ENCODE measurements at places on chromosomes 16 and 17.

DNA sequence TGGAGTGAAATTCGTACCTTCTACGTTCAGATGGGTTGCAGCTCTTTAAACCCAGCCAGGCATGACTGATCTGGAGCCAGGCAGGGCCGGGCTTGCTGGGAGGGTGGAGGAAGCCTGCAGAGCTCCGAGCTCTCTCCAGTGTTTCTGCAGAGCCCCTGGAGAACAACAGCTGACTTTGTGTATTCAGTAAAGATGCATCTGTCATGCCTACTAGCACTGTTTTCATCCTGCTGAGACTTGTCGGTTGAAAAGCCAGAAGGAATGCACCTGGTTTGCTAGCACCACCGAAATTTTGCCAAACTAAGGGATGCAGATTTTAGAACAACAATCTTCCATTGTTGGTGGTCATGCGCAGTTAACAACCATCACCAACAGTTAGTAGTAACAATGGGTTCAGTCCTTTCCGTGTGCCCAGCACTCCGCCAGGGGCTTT is 22.4 kb upstream of the SCNN1B start:
- no peak for DNase-seq

GRCh38 chr17:60231234-60231633 is 81.5 kb downstream of the CA4 start:
- DNase-seq: no peak

DNA sequence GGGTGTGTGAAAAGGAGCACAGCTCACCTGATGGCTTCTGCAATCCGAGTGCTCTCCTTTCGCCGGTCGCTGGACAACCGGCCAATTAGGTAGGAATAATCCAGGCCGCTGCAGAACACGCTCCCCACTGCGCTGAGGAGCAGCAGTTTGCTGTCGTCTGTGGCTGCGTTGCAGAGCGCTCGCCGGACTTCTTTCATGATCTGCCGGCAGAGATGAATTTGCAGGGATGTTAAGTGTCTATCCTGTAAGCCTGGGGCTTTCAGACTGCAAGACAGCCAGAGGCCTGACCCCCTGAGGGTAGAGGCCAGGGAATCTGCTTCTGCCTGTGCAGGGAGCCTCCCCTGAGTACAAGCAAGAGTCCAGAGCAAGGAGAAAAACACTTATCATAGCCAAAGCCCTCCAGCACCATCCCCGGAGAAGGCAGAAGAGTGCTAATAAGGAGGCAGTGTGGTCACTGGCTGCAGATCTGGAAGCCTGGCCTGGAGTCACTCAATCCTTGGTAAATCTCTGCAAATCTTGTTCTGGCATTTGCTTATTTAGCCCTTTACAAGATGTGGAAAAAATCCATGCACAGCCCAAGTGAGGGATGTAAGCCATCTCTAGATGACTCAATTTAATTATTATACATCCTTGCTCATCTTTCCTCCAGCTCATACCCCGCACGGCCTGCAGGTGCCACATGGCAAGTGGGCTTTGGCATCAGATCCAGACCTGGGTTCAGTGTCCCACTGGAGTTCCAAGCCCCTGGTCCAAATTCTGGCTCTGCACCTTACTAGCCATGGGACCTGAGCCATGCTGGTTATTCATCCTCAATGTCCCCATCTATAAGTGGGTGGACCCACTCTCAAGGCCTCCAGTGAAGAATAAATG is 80.2 kb downstream of the DYNLRB2 start:
- no peak for DNase-seq

DNA sequence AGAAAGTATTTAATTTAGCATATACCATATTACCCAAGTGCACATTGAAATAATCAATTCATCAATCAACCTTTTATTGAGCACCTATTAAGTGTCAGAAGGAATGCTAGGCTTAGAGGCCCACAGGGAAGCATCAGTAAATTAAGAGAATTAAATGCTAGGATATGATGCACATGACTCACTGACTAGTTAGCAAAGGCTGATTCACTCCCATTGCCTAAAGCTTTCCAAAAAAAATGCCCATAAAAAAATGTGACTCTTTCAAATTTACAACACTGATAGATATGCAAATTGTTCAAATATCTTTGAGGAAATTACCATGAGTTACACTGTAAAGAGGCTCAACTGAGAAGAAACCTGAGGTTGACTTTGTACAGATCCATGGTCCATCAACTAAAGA is 883.3 kb downstream of the CDH11 start:
- no peak for DNase-seq

- no peak for DNase-seq
These were observed 47.6 kb upstream of the CDC42EP4 start for GRCh38 chr17:73359352-73359751.

DNA sequence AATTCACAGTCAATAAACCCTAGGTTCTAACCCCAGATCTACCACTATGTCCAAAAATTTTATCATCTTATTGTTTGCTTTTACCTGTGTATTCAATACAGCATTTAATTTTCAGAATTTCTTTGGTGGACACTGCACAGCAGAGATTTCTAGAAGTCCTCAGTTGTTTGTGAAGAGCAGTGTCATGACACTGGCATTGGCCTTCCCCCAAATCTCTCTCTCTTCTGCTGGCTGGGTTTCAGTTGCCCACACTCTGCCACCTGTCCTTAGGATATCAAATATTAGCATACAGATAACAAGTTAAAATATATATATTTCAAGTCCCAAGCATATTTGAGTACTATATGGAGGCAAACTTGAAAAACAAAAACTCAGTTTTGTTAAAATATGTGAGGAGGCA is 2.0 kb upstream of the THUMPD1 start:
- DNase-seq: no peak

- DNase-seq: no peak
These were observed 72.0 kb downstream of the HS3ST2 start for GRCh38 chr16:22885951-22886350.

GRCh38 chr17:52233176-52233575 is 74.7 kb upstream of the CA10 start:
- no peak for DNase-seq

DNA sequence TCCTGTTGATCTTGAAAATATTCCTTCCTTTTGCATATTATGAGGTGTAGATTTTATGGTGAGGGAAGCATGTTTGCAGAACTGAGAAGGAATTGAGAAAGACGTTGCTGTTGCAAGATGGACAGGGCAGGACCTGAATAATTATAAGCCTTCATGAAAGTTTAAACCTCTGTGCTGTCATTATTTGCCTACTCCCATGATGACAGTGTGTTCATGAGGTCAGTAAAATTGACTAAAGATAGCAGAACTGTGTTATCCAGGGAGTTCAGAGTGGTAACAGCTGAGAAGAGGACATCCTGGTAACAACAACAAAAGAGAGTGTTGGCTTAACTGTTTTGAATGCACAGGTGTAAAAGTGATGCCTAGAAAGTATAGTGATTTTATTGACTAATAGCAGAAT is 45.3 kb upstream of the HLF start:
- no peak for DNase-seq

DNA sequence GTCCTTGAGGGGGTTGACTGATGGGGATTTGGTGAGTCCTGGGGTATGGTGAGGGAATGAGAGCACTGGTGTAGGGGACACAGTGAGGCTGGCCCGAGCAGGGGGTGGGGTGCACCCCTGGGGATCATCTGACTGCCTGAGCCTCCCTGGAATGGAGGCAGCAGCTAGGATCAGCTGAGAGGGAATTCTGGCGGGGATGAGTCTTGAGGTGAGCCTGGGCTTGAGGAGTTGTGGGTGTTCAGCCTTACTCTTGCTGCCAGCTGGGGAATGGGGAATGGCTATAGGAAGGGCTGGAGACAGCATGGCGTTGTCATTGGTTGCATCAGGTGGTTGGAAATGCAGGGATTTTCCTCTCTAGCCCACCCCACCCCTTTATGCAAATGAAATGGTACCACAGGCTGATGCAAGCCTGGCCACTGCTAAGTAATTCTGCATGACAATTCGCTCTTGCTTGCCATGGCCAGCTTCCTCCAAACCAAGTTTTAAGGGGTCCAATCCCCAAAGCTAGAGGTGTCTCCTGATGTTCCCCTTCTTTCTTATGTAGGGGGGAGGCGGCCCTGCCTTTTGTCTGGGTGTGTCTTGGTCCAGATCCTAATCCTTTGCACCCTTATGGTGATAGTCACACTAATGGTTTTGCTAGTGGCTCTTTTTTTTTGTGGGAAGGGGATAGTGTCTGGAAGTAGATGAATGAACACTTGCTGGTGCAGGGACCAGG is 7.5 kb downstream of the NFE2L1 start:
- DNase-seq: no peak

DNA sequence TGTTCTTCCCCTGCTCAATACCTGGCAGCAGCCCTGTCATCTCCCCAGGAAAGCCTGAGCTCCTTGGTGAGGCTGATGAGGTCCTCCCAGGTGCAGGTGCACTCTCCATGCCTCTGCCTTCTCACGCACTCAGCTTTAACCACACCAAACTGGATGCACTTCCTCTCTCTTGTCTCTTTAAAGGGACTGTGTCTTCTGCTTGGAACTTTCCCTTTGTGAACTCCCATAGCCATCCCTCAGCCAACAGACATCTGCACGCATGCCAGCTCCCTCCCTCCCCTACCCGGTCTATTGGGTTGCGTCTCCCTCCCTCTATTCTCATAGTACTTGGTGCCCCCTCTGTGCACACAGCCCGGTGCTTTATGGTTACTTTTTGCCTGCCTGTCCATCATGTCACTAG is 231.2 kb downstream of the MSI2 start:
- DNase-seq: no peak

- DNase-seq: no peak
These were observed 80.9 kb downstream of the PRKCA start for GRCh38 chr17:66383333-66383732.

DNA sequence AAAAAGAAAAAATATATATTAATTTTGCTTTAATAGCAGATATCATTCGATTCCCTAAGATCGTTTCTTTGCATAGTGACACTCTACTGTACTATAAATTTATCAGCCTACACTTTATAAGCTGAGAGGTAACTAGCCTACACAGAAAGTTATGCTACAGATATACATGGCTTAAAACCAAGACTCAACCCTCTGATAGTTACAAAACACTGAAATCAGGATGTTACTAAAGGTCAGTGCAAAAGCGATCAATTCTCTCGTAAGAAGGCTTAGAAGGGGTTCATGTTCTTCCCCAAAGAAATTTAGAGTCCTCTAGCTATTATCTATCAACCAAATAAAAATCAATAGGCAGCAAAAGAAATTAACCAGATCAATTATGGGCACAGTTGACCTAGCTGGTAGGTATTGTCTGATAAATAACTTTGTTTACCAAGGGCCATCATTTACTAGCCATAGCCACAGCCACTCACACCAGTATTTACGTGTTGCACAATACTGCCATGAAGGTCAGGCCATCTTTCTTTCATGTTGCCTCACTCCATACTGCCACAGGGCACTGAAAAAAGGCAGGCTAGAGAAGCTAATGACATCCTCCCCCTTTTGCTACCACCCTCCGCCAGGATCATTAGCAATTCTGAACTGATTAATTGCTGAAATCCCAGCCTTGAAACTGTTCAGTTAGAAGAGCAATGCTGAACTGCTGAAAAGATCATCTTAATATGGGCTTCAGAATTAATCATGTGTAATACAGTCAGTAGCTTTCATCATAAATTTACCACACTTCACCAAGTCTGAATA is 43.7 kb downstream of the RND2 start:
- no peak for DNase-seq

- DNase-seq: no peak
These were observed 58.1 kb upstream of the GOT2 start for GRCh38 chr16:58792188-58792587.

DNA sequence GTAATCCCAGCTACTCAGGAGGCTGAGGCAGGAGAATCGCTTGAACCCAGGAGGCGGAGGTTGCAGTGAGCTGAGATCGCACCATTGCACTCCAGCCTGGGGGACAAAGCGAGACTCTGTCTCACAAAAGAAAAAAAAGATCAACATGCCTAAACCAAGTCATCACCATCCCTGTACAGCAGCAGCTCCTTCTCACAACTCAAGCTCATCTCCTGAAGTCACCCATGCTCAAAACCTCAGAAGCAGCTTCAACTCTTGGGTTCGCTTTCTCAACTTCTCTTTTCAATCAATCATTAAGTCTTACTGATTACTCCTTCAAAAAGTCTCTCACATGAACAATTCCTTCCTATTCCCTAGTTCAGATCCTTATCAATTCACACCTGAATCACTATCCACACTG is 31.3 kb downstream of the PHLPP2 start:
- no peak for DNase-seq

DNA sequence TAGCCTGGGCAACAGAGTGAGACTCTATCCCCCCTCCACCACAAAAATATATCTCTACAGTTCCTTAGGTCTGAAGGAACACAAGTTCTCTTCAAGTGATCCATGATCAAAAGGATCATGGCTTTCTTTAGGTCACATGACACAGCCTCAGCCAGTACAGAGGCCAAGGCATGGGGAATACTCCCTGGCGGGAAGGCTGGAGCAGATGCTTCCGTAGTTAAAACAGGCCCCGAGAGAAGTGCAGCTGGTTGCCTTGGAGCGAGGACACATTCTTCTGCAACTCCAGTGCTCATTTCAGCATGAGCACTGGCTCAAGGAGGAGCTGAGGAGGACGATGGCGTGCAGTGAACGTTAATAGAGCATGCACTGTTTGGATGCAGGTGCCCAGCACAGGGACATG is 13.5 kb downstream of the CDIP1 start:
- DNase-seq: no peak

DNA sequence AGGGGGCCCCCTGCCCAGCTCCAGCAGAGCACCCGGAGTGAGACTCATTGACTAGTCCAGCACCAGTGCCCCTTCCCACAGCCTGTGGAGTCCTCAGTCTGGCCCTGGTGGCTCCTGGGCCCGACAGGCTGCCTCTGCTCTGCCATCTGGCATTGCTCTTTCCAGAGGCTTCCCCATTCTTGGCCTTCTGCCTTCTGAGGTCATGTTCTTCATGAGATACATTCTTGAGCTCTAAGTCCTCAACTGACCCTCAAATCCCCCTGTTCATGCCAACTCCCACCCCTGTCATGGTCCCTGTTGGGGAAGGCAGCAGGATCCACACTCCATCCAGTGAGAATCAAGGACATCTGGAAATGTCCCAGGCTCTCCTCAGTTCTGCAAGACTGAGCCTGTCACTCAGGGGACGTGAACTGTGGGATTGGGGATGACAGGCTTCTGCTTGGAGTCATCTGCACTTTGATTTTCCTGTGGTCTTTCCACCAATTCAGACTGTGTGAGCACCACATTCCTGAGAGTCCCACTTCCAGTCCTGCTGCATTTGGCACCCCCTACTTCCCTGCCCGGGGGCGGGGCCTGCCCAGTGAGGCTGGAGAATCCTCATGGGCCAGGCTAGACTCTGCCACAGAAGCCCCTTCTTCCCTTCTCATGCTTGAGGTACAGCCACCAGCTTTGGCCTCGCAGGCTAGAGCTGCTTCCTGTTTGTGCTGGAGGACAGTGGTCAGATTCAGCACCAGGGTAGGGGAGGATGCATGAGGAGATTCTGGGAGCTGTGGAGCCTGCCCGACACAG is 2.7 kb downstream of the TRPV2 start:
- DNase-seq: no peak

GRCh38 chr17:2122641-2123302 is 67.9 kb downstream of the HIC1 start:
- no peak for DNase-seq

All from SW 1271 (cell line).